ENCODE measurements at places on chromosomes 5 and 9.

GRCh38 chr5:132785365-132785764, 8.3 kb upstream of the SEPTIN8 start:
- no peak for DNase-seq

- DNase-seq: no peak
Observed at GRCh38 chr9:124662561-124662960, 108.5 kb downstream of the NR6A1 start.

DNA sequence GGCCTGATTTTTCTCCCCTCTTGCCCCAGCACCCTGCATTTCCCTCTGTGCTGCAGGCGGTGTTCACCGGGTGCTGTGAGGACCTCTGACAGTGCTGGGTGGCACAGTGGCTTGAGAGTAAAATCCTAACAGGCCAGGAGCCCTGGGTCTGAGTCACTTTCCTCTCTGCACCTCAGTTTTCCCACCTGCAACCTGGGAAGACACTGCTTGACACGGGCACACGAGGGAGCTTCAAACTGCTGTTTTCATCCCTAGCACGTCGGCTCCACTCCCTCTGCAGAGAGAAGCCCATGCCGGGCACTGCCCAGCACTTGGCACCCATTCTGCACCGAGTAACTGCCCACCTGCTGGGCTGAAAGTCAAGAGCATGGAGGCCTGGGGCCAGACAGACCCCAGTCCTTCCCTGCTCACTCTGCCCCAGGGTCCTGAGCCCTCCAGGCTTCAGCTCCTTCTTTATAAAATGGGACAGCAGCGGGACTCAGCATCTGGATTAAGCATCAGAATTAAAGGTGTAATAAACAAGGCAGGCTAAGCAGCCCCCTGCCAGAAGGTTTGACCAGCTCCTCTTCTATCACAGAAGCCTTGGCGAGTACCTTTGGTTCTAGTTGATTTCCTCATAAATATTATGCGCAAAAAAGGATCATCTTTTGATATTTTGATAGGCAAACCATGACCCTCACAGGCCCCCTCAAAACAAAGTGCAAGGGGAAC, 5.2 kb downstream of the GFI1B start:
- DNase-seq: no peak

GRCh38 chr5:124576848-124577409, 169.5 kb downstream of the ZNF608 start:
- no peak for DNase-seq

DNA sequence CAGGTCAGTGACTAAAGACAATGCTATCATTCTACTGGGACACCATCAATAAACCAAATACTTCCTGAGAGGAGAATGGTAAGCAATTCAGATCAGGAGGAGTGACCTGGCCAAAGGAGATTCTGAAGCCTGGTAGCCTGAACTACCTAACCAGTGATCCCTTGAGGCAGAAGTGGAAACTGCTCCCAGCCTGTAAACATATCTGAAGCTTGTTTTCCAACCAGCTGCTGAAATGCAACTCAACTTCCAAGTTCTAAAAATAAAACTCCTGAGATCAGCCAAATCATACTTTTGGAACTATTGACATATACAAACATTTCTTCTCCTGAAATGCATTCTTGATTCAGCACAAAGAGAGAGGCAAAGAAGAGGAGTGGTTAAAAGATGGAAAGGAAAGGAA, 204.1 kb downstream of the EBF1 start:
- DNase-seq: no peak

- no peak for DNase-seq
Observed at GRCh38 chr9:122672481-122672880, 2.4 kb upstream of the OR1L3 start.

DNA sequence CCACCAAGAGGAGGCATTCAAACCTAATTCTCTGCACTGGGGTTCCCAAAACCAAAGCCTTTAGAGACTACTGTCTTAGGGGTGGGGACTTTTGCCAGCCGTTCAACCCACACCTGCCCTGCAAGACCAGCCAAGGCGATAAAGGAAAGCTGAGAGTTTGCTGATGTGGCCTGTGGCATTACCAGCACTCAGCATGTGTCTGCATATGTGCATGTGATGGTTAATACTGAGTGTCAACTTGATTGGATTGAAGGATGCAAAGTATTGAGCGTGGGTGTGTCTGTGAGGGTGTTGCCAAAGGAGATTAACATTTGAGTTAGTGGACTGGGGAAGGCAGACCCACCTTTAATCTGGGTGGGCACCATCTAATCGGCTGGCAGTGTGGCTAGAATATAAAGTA, 474.2 kb downstream of the MED10 start:
- no peak for DNase-seq

DNA sequence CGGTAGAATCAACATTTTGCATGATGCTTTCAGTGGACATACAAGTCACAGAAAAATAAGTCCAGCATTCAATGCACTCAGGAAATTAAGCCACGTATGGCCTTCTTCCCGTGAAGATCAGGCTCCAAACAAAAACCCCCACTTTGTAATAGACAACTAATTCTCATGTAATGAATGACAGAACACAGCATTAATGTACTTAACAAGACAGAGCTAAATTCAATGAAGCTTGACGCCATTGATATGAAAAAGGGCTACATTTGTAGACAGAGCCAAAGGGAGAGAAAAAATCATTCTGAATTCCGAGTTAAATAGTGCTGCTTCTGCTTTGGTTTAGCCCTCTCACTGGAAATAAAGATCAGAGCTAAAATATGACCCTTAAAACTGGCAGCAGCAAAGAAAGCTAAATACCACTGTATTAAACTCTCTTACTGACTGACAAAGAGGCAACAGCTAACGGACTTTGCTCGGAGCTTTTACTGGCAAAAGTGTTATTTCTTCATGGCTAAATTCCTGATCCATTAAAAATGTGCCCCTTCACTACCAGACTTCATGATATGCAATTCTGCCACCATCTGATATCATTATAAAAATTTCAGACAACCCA, 250.5 kb downstream of the BNC2 start:
- DNase-seq: no peak

GRCh38 chr5:14869233-14869632, 2.3 kb downstream of the ANKH start:
- no peak for DNase-seq

GRCh38 chr9:127877566-127877998, at the start of gene AK1:
Gene AK1 (minus strand): TSS chr9:127877675. CDS start chr9:127874617, 3,058 bp downstream.
- DNase-seq: no peak

DNA sequence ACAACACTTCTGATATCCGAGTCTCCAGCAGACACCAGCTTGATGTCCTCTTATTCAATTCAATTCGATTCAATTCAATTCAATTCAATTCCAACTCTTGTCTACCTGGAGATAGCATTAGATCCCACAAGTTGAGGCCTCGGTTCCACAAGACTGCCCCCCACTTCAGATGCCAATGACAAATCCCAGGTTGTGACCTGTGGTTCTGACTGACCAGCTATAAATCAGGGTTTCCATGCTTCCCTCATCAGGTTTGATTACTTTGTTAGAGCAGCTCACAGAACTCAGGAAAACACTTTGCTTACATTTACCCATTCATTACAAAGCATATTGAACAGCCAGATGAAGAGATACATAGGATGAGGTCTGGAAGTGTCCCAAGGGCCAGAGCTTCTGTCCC, 82.6 kb downstream of the ALDH7A1 start:
- no peak for DNase-seq

GRCh38 chr9:19624519-19624918, 164.3 kb downstream of the SLC24A2 start:
- DNase-seq: no peak

DNA sequence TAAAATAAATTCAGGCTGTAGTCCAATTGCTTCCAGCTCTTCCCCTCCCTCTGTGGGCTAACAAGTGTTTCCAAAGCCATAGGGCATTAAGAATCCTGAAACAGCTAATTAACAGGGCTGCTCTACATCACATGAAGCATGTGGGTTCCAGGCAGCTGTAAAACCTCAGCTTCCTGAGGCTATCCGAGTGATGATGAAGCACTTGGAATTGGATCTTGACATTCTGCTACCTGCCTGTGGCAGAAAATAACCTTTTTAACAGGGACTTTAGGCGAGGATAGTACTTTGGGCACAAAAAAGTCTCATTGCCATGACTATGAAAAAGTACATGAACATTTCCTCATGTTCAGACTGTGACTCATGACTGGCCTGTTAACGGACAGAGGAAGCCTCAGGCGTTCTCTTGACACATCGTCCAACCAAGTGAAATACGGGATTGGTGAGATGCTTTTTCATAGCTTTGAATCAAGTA, 107.2 kb downstream of the PDE4D start:
- no peak for DNase-seq

DNA sequence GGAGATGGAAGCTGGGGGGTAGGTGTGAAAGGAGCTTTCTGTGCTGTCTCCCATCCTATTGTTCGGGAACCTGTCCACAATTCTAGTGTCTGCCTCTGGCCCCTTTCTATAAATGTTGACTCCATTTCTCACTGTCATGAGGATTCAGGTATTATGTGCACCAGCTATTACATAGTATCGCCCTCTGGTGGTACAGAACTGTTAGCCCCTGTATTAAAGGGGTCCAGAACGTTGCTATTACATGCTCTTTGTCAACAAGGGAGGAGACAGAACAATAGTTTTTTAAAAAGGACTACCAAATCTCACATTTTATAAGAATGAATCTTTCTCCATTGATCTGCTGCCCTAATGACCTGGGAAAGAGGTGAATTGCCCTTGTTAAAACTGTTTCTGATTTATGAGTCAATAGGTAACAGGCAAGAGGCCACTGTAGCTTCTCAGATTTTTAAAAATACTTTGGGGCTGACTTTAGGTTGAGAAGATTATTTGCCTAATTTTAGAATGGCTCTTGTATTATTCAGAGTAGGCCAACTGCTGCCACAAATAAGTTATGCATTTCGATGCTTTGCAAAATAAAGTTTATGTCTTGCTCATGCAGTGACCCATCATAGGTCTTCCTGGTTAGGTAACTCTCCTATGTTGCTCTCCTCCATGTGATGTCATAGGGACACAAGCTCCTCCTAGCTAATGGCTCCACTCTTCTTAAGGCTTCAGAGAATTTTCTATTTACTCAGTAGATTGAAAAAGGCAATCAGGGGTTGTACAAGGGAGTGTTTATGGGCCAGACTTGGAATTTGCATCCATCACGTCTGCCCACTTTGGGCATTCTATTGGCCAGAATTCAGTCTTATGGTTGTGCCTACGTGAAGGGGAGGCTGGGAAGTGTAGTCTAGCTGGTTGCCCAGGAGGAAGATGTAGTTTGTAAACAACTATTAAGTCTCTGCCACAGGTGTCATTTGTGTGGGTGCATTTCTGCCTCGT, 20.8 kb downstream of the DCANP1 start:
- no peak for DNase-seq

GRCh38 chr5:52922384-52922783, 66.8 kb upstream of the ITGA2 start:
- DNase-seq: no peak

DNA sequence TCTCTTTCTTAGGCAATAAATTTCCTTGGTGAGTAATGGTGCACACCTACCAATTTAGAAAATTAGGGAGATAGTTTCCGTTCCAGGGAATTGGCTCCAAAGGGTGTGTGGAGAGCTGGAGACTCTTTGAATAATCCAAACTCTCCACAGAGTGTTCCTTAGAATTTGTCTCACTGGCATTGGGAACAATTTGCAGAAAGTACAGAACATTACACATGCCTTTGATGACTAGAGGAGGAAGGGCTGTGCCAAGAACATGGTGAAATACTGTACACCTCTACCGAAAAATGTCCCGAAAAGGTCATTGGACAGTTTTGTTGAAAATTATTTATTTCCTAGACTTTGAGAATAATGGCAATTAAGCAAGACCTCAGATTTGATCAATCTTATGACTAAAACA, 214.2 kb upstream of the MPDZ start:
- DNase-seq: no peak

GRCh38 chr5:84477485-84477884, 92.8 kb upstream of the EDIL3 start:
- no peak for DNase-seq

DNA sequence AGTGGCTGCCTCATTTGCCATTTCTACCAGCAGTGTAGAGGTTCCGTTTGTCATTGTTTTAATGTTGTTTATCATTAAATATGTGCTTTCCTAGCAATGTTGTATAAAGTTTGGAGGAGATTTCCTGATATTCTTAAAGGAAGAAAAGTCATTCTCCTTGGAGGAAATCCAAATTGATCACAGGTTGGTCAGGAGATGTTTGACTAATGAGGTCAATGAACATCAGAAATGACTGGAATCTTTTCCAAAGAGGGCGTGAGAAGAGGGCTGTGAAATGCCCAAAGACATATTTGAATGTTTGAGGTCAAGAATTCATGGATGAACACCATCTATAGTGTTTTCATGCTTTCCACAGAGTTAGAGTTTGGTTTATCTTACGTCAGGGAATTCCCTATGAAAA, 471.3 kb downstream of the MAT2B start:
- no peak for DNase-seq

- DNase-seq: peak; percentile 9
Observed at GRCh38 chr5:14143841-14144585, 871 bp downstream of the TRIO start.

GRCh38 chr5:35087991-35088390, 40.2 kb upstream of the AGXT2 start:
- DNase-seq: no peak

- no peak for DNase-seq
Observed at GRCh38 chr5:14486996-14487896, 94.3 kb upstream of the OTULINL start.

- no peak for DNase-seq
Observed at GRCh38 chr5:1038417-1039209, 30.0 kb downstream of the NKD2 start.

GRCh38 chr9:130479587-130479986, 34.8 kb downstream of the ASS1 start:
- DNase-seq: no peak

GRCh38 chr5:110855961-110856360, 117.2 kb downstream of the SLC25A46 start:
- no peak for DNase-seq

GRCh38 chr5:131396015-131396414, 132.2 kb downstream of the CDC42SE2 start:
- no peak for DNase-seq

GRCh38 chr5:170791325-170791954, 7.9 kb downstream of the GABRP start:
- DNase-seq: no peak

- DNase-seq: no peak
Observed at GRCh38 chr5:66361070-66361469, 217.0 kb downstream of the SREK1 start.

DNA sequence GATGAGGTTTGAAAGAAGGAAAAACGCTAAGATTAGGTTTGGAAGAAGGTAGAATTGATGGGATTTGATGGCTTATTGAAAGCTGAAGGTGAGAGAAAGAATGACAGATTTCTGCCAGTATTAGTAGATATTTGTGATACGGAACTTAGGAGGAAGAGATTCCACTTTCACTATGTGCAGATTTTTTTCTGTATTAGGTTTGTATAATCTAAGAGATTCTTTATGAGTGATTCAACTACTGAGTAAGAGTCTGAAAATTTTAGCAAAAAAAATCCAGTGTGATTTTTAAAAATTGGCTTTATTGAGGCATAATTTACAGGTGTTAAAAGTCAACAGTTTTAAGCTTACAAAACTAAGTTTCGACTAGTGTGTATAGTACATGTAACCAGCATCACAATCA, 54.1 kb downstream of the AP3S1 start:
- DNase-seq: no peak
